ENCODE measurements at places on chromosomes 7 and 10. TPM values are rescaled to one million over a fixed set of nuclear protein-coding genes. Genes with fewer than 3 reads are reported as not detected.

COBL gene
- 19.1 TPM for polyA plus RNA-seq

TMEM248 gene
- polyA plus RNA-seq, result 75.5 TPM

ZNRF2 gene
- polyA plus RNA-seq, result 17.2 TPM

GPR26 gene
- polyA plus RNA-seq, result not detected

PTPRN2 gene
- polyA plus RNA-seq, result 7.7 TPM

ZKSCAN1 gene
- 56.7 TPM for polyA plus RNA-seq

SLC18A3 gene
- not detected for polyA plus RNA-seq

SPDYE11 gene
- polyA plus RNA-seq, result 0.83 TPM

SBDS gene
- 131 TPM for polyA plus RNA-seq

EFCAB10 gene
- 2.2 TPM for polyA plus RNA-seq

PDK4 gene
- polyA plus RNA-seq, result 31.9 TPM

PKD2L1 gene
- 0.09 TPM for polyA plus RNA-seq

AOC1 gene
- polyA plus RNA-seq, result 63.1 TPM

HYCC1 gene
- polyA plus RNA-seq, result 19.3 TPM

MSS51 gene
- 1.9 TPM for polyA plus RNA-seq

AQP1 gene
- 200 TPM for polyA plus RNA-seq

GRCh38 chr10:70905071-70906021 is 17.0 kb upstream of the PCBD1 start:
- DNase-seq, result no peak

DNA sequence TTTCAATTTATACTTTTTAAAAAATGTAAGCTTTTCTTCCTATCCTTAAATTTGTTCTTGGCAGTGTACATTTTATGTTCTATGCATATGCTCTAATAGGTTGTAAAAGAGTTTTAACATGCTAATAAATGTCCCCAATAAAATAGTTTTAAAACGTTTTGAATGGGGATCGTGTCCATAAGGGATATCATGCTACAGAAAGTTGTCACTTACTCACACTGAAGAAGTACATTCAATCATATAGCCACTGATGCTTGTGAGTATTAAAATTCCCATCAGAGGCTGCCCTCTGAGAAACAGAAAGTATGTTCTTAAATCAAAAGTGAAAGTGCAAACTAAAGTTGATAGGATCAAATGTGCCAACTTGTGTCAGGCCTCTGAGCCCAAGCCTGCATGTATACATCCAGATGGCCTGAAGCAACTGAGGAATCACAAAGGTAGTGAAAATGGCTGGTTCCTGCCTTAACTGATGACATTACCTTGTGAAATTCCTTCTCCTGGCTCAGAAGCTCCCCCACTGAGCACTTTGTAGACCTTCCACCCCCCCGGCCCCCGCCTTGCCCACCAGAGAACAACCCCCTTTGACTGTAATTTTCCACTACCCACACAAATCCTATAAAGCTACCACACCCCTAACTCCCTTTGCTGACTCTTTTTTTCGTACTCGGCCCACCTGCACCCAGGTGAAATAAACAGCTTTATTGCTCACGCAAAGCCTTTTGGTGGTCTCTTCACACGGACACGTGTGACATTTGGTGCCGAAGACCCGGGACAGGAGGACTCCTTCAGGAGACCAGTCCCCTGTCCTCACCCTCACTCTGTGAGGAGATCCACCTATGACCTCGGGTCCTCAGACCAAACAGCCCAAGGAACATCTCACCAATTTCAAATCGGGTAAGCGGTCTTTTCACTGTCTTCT is 877 bp upstream of the NOD1 start:
- DNase-seq, result no peak

DNA sequence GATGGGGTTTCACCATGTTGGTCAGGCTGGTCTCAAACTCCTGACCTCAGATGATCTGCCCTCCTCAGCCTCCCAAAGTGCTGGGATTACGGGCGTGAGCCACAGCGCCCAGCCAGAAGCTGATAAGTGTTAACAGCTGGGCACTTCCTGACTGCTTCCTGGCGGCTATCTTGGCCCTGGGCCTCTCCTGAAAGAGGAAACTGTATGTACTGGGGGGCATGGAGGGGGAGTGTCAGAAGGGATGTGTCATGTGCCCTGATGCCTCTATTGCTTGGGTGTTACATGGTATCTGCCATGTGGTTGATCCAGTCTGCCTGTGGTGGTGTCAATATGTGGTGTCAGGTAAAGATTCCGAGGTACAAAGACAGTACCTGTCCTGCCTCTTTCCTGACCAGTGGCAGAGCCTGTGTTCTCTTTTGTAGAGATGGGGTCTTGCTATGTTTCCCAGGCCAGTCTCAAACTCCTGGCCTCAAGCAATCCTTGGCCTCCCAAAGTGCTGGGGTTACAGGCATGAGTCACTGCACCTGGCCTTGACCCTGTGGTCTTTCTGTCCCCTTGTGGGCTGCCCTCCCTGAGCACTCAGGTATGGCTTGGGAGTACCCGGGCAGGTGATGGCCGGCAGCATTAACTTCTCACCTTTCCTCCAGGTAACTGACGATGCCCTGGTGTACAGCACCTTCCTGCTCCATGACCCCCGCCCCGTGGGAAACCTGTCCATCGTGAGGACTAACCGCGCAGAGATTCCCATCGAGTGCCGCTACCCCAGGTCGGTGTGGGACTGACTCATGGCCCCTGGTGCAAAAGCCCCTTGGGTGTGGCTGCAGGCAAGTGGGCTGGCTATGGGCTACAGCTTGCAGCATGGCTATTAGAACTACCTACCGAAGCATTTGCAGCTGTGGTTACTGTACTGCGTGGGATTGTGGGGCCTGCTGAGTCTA is 4.4 kb downstream of the ZP3 start:
- no peak for DNase-seq

- DNase-seq, result no peak
Measured at GRCh38 chr7:91876391-91877133, 3.9 kb downstream of the MTERF1 start.

GRCh38 chr7:124489925-124490324 is 275.7 kb downstream of the GPR37 start:
- no peak for DNase-seq

DNA sequence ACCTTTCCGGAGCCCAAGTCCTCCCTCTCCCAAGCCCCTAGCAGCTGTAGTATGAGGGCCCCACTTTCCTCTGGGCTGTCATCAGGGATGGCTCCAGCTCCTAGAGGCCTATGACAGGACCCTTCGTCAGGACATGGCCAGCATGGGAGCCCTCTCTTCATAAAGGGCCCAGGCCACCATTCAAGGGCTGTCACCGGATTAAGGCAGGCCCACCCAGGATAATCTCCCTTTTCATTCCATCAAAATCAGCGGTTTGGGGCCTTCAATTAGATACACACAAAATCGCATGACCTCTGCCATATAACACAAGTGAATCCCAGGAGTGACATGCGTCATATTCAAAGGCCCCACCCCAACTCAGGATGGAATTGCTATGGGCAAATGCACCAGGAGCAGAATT is 12.2 kb upstream of the GDF10 start:
- DNase-seq, result no peak

- DNase-seq, result peak; percentile 84
Measured at GRCh38 chr10:96017191-96017687, 26.1 kb upstream of the CCNJ start.

DNA sequence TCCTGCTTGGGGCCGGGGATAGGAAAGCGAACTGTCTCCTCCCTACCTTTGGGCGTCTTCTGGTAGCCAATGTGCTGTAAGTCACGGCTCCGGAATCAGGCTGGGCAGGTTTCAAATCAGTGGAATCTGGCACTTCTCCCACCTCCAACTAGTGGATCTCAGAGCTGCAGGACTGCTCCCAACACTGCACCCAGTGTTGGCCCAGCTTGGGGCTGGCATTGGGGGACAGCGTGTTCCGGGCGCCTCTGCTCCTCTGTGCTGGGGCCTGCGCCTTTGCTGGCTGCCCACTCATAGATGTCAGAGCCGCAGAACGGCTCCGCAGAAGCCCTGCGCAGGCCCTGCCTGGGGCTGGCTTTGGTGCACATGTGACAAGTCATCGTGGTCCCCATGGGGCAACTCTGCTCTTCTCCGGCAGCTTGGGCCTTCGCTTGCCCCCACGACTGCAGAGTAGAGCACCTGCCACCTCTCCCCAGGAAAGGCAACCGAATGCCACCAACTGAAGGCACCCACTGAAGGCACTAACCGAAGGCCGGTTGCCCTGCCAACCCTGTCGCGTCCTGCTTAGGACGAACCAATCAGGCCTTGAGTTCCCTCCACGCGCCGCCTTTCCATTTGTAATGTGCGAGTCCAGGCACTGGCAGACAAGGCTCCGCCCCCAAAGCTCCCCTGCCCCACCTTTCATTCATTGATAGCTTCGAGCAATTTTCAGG is 85.5 kb upstream of the ABI1 start:
- no peak for DNase-seq

GRCh38 chr7:43465581-43466554 is 117.0 kb upstream of the STK17A start:
- no peak for DNase-seq

GRCh38 chr10:61586829-61587228 is 75.9 kb upstream of the CABCOCO1 start:
- no peak for DNase-seq

GRCh38 chr7:159012353-159013069 is 132.2 kb downstream of the VIPR2 start:
- no peak for DNase-seq

DNA sequence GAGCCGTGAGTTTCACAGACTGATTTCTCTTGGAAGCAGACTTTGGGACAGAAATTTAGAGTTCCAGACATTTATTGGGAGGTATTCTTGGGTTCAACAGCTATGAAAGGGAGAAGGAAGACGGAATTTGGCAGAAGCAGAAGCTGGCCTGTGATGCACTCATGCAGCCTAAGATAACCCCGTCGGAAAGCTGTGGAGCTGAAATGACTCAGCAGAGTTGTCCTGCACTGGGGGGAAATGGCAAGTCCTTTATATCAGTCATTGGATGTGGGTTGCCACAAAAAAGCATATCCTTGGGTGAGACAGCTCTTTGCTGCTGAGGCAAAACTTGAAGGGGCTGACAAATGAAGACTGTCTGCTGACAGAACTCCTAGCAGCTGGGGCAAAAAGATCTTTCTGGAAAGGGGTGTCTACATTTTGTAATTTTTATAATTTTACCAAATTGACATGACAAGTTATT is 11.5 kb upstream of the MICU1 start:
- no peak for DNase-seq

DNA sequence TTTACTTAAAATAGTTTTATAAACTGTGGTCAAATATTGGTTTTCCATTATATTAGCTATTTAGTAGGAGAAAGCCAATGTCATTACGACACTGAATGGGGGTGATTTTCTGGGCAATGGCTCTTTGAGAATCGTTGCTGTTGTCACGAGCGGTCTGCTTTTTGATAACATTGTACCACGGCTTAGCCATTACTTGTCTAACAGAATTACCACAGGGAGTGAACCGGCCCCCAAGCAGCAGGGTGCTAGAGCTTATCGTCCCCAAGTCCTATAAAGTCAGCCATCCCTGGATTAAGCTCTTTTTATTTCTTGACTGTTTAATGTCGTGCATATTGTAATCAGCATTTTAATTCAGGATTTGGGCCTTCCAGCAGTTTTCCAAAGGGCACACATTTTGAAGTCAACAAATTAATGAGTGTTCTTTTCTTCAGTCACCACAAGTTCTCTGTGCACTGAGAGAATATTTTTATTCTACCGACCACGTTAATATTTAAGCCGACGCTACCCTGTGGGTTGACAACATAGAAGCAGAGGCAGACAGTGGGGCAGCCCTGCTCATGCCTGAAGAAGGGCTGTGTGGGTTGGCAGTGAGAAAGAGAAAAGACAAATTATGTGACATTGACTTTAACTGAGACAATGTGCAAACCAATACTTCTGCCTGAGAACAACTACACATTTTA is 125.8 kb downstream of the ICA1 start:
- DNase-seq, result no peak

- DNase-seq, result no peak
Measured at GRCh38 chr10:89846786-89847185, 145.4 kb downstream of the KIF20B start.

DNA sequence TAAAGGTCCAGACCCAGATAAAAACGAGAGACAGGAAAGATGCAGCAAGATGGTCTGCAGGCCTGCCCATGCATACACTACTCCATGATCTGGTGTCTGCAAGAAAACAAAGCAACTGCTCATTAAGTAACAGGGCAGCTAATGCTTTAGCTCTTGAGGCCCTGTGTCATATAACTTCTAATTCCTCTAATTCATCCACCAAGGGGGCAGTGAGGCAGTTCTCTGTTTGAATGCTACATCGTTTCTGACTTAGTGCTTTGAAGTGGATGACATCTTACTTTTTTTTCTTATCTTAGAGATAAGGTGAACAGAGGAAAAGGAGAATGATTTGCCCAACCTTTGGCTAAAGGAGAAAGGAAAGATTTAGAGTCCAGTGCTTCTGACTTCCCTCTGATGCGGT is 619.7 kb downstream of the AUTS2 start:
- no peak for DNase-seq

- no peak for DNase-seq
Measured at GRCh38 chr7:77553123-77553522, 16.0 kb downstream of the PTPN12 start.

GRCh38 chr7:129719980-129720732 is 108.6 kb downstream of the NRF1 start:
- no peak for DNase-seq

- DNase-seq, result peak; percentile 63
Measured at GRCh38 chr7:102897211-102897631, 15.6 kb upstream of the LRRC17 start.

DNA sequence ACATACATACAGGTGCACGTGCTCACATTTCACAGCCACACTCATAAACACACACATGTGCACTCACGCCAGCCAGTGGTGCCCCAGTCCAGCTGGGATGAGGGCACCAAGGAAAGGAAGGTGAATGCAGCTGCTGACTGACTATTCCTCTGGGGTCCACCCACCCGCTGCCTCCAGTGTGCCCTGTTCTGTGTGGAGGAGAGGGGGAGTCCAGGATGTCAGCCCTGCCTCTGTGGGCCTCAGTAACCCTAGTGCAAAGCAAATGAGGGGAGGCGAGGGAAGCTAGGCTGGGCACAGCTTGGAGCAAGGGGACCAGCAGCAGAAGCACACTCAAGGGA is 57.6 kb downstream of the YKT6 start:
- DNase-seq, result no peak

GRCh38 chr10:124353896-124354295 is 64.8 kb downstream of the OAT start:
- DNase-seq, result no peak

DNA sequence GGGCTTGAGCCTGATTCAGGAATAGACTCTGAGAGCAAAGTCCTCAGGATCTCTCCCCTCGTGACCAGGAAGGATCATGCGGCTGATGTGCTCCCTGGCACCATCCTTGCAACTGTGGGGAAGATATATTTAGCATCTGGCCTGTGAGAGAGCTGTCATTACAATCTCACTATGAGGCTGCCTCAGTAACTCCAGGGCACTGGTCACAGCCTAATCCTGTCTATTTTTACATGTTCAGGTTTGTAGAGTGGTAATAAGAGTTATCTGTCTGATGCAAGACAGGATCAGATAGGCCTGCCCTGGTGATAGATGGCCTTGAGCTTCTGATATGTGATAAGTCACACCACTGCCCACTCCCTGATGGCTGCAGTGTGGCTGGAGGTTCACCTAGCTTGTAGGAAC is 50.7 kb downstream of the PPP1R3C start:
- no peak for DNase-seq

Measured in renal cortex interstitium (tissue), 15 donors.